ENCODE measurements at places on chromosomes 5 and 9.

GRCh38 chr9:116303886-116304538, 150.4 kb downstream of the PAPPA start:
- no peak for DNase-seq

DNA sequence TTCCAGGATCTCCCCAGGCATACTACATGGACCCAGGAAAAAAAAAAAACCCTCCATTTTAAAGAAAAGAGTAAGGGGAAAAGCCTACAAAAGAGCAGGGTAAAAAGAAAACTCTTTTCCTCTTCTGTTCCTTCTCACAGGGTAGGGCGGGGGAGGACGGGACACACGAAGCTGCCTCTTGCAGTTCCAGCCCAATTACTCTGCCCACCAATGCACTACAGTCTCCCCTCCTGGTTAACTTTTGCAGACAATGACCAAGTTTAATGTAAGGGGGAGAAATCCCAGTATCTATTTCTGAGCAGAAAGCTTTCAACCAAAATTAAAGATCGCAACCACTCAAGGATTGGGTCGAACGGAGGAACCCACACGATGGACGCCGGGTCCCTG, 1.3 kb downstream of the BRD3 start:
- DNase-seq, result no peak

GRCh38 chr9:89015336-89015735, 24.1 kb downstream of the S1PR3 start:
- no peak for DNase-seq

DNA sequence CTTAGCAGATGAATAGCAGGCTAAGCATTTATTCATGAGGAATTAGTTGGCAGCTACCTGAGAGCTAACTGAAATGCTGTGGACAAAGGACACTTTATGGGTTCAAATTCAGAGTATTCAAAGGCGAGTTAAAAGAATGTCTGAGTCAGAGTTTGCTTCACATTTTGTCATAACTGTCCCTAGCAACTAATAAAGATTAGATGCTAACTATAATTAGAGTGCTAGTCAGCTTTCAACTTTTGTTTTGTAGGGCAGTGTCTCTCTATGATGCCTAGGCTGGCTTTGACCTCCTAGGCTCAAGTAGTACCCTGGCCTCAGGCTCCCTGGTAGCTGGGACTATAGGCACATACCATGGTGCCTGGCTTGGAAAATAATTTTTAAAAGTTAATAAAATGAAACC, 4.6 kb downstream of the SMC5 start:
- DNase-seq, result no peak

- no peak for DNase-seq
These were observed 20.5 kb downstream of the COL15A1 start for GRCh38 chr9:98964201-98964600.

- no peak for DNase-seq
These were observed 91.2 kb upstream of the PAM start for GRCh38 chr5:102663749-102664530.

DNA sequence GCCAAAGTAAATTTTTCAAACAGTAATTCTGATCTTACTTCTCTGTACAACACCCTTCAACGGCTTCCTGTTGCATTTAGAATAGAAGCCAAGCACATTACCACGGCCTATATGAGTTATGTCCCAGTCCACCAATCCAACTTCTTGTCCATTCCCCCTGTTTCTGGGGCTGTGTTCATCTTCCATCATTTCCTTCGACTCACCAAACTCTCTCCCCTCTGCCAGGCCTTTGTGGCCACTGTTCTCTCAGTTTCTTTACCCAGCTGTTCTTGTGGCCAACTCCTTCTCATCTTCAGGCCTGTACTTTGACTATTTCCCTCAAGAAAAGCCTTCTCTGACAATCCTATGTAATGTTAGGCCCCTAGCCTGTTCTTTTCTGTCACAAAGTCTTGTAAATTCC, 259.4 kb upstream of the EFNA5 start:
- no peak for DNase-seq

DNA sequence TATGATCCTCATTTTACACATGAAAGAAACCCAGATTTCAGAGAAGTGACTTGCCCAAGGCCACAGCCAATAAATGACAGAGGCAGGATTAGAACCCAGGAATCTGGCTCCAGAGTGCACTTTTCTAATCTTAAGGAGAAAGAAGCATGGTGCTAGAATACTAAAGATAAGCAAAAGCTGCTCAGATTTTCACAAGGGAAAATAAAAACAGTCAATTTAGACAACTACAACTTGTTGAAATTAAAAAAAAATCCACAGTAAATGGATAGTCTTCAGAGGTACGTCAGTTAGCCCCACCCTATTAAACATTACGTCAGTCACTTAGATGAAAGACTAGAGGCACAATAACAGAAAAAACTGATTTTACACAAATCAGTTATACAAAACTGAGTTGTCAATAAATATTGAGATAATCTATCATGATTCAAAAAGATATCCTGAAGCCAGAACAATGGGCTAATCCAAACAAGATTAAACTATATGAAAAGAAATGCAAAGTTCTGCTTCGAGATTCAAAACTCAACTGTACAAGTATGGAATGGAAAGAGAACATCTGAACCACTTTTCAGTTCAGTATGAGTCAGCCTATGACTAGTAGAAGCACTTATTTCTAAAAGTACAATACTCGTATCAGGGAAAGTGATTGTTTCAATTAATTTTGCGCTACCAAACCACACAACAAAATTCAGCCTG, 9.3 kb downstream of the TMEM245 start:
- DNase-seq, result peak; percentile 65

GRCh38 chr9:129923589-129923988, 88.3 kb downstream of the USP20 start:
- no peak for DNase-seq
